Adrenal gland (tissue), 19 donors: ENCODE measurements at places on chromosomes 4 and X. TPM values are rescaled to one million over a fixed set of nuclear protein-coding genes. Genes with fewer than 3 reads are reported as not detected.

RASGEF1B gene
- total RNA-seq: 27.2 TPM

AMOT gene
- total RNA-seq: 5.3 TPM

CD40LG gene
- total RNA-seq: 0.39 TPM

SLITRK4 gene
- total RNA-seq: 43.0 TPM

LINC00632 gene
- 4.2 TPM for total RNA-seq

TBX22 gene
- not detected for total RNA-seq

ARX gene
- not detected for total RNA-seq

XPNPEP2 gene
- 0.44 TPM for total RNA-seq

BEND4 gene
- total RNA-seq: 0.06 TPM

GRCh38 chrX:153934762-153935325 is at the start of gene NAA10:
NAA10 (minus strand) TSS chrX:153935037; CDS start chrX:153934904, 133 bp downstream.
- no peaks in the 10 kb centered on the region for H3K27me3 ChIP-seq
- H3K4me1 ChIP-seq: peaks cover 7% of the 10 kb centered on the region
- peak within 1 kb of the TSS; percentile 95 for H3K4me3 ChIP-seq
- H3K36me3 ChIP-seq: peaks cover 22% of the 10 kb centered on the region
- H3K27ac ChIP-seq: no peak within 1 kb of the TSS
- peak; percentile 66 for DNase-seq

GRCh38 chr4:47209833-47210232 is 178.5 kb downstream of the GABRB1 start:
- DNase-seq: no peak
- no peak overlapping the region for H3K27ac ChIP-seq
- H3K36me3 ChIP-seq: no peaks in the 10 kb centered on the region
- H3K27me3 ChIP-seq: no peaks in the 10 kb centered on the region
- no peaks in the 10 kb centered on the region for H3K4me1 ChIP-seq
- H3K4me3 ChIP-seq: no peak overlapping the region

DNA sequence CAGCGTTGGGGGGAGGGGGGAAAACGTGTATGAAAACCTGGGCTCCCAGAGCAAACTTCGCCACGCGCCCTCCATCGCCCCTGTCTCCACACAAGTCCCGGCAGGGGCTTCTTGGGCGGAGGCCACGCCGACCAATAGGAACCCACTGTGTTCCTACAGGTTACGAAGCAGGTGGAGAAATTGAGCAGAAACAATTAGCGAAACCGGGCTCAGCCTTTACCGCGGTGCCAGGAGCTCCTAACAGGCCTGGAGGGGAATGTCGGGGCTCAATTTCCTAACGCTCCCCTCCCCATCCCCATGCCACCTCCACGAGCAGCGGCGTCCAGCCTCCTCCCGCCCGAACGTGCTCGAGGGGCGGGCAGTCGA is 589 bp upstream of the KIT start:
- no peak overlapping the region for H3K27ac ChIP-seq
- DNase-seq: no peak

GRCh38 chr4:145090380-145090779 is 7.6 kb downstream of the ANAPC10 start:
- H3K27ac ChIP-seq: no peak overlapping the region
- no peak overlapping the region for H3K4me3 ChIP-seq
- no peaks in the 10 kb centered on the region for H3K36me3 ChIP-seq
- no peaks in the 10 kb centered on the region for H3K4me1 ChIP-seq
- DNase-seq: no peak

DNA sequence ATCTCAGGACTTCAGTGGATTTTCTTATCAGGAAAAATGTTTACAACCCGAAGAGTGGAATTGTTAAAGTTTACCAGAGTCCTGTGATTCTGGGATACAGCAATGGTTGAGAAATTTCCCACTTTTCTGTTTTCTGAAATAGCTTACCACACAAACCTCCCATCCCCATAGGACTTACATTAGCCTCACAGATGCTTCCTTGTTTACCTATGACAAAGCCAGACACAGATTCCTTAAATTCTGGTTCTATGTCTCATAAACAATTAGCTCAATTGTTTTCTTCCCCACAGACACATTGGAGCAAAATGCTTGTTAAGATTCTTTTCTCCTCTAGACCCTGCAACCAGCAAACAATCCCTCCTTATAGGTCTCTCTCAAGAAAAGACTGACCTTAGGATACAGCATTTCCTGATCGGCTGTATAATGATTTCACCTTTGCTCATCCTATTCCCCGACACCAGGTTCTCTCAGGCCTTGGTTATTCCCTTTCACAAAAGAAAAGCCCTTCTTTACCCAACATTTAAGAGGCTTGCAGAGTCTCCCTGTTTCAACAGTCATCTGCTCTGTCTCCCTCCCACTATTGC is 886.2 kb downstream of the ARAP2 start:
- H3K4me3 ChIP-seq: no peak overlapping the region
- no peaks in the 10 kb centered on the region for H3K27me3 ChIP-seq
- H3K36me3 ChIP-seq: no peaks in the 10 kb centered on the region
- no peak overlapping the region for H3K27ac ChIP-seq
- DNase-seq: no peak

DNA sequence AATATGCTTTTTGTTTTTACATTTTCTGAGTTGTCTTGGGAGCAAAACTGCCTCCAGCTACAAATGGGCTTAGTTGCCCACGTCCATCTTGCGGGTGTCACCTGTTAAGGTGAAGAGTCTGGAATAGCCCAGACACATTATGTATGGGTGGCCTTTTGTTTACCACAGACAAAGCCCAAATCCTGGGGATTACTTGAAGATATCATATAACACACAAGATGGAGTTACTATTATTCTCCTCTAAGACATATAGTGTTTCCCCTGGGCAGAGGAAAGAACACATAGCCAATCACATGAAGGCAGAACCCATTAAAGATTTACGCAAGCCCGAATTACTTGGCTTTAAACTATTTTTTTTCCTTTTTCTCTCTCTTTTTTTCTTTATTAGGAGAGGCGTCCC is 625.6 kb upstream of the FAM241A start:
- no peak overlapping the region for H3K27ac ChIP-seq
- no peak for DNase-seq
- H3K4me3 ChIP-seq: no peak overlapping the region
- no peaks in the 10 kb centered on the region for H3K36me3 ChIP-seq
- no peaks in the 10 kb centered on the region for H3K27me3 ChIP-seq

DNA sequence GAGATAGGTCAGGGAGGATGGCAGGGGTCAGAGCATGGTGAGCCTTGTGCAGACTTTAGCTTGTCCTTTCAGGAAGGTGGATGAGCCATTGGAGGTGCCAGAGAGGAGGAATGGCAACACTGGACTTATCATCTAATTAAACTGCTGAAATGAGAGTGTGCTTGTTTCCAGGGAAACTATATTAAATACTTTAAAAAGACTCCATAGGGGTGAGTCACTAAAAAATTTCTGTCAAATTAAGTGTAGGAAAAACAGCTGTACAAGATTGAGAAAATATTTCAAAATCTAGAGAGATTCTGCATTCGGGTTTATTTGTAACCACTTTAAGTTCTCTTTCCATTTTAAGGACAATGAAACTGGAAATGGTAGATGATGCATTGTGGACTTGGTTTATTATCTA is 11.4 kb downstream of the FRAS1 start:
- no peak overlapping the region for H3K4me3 ChIP-seq
- DNase-seq: no peak
- H3K27ac ChIP-seq: no peak overlapping the region
- H3K4me1 ChIP-seq: no peaks in the 10 kb centered on the region

DNA sequence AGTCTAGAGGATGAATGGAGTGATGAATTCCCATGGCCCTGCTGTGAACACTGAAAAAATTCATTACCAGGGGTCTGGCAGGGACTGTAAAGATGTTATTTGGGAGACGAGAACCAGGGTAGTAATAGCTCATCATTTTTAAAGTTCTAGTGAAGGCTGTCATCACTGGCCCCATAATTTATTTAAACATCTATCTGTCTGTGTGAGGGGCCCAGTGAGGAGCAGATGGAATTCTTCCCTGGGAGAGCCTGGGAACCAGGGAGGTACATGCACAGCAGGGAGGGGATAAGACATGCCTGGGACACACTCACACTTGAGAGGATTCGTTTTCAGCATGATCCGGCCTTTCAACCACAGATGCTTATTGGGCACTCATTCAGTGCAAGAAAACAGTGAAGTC is 162.0 kb downstream of the PDGFRA start:
- no peak overlapping the region for H3K27ac ChIP-seq
- no peak overlapping the region for H3K4me3 ChIP-seq
- no peaks in the 10 kb centered on the region for H3K4me1 ChIP-seq
- no peak for DNase-seq

GRCh38 chr4:41359836-41360213 is 103.1 kb downstream of the UCHL1 start:
- H3K27ac ChIP-seq: no peak overlapping the region
- DNase-seq: no peak
- H3K36me3 ChIP-seq: no peaks in the 10 kb centered on the region
- peaks cover 28% of the 10 kb centered on the region for H3K4me1 ChIP-seq
- no peaks in the 10 kb centered on the region for H3K27me3 ChIP-seq

- peaks cover 60% of the 10 kb centered on the region for H3K27me3 ChIP-seq
- DNase-seq: no peak
- H3K36me3 ChIP-seq: no peaks in the 10 kb centered on the region
- H3K4me3 ChIP-seq: no peak overlapping the region
- H3K27ac ChIP-seq: no peak overlapping the region
Measured at GRCh38 chr4:153788051-153788412, 851 bp downstream of the SFRP2 start.

DNA sequence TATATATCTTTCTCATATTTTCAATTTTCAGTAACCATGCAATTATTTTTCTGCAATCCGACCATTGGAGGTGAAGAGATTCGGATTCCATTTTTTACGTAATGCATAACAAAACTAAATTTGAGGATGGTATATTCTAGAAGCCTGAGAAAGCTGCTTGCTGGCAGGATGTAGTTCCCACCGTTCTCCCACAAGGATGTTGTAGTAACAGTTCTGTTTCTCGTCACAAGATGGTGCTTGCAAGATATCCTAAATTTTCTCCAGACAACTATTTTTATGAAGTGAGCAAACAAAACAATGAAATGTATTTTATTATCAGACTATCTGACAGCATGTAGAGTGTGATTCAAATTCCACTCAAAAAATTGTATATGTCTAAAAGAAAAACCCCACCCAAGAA is 10.7 kb downstream of the PWWP3B start:
- H3K27ac ChIP-seq: no peak overlapping the region
- no peaks in the 10 kb centered on the region for H3K36me3 ChIP-seq
- H3K4me3 ChIP-seq: no peak overlapping the region
- H3K27me3 ChIP-seq: peaks cover 20% of the 10 kb centered on the region
- H3K4me1 ChIP-seq: no peaks in the 10 kb centered on the region
- no peak for DNase-seq

- no peak for DNase-seq
- H3K36me3 ChIP-seq: no peaks in the 10 kb centered on the region
- H3K4me3 ChIP-seq: no peak overlapping the region
Measured at GRCh38 chr4:17398035-17398434, 113.9 kb downstream of the QDPR start.

DNA sequence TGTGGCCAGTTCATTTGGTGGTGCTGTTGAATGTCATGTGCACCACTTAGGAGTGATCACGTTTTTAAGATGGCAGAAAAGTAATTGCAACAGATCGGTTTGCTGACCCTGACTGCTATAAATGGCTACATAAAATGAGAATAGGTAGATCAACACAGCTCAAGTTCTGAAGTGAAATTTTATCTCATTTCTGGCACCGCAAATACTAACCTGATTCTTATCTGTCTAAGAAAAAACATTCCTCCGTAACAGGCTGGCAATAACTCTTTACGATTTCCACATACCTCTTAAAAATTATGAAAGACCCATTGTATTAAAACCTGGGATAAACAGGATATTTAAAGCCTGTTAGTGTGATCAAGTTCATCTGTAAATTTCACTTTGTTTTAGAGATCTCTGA is 387.5 kb downstream of the PDGFC start:
- no peak for DNase-seq
- no peak overlapping the region for H3K27ac ChIP-seq
- H3K4me3 ChIP-seq: no peak overlapping the region
- no peaks in the 10 kb centered on the region for H3K27me3 ChIP-seq
- H3K4me1 ChIP-seq: peaks cover 3% of the 10 kb centered on the region

- H3K36me3 ChIP-seq: no peaks in the 10 kb centered on the region
- H3K4me3 ChIP-seq: no peak overlapping the region
- H3K4me1 ChIP-seq: peaks cover 17% of the 10 kb centered on the region
- H3K27me3 ChIP-seq: no peaks in the 10 kb centered on the region
Measured at GRCh38 chr4:145929415-145930178, 9.0 kb downstream of the ZNF827 start.
